ENCODE measurements at places on chromosomes 3 and 15.

DNA sequence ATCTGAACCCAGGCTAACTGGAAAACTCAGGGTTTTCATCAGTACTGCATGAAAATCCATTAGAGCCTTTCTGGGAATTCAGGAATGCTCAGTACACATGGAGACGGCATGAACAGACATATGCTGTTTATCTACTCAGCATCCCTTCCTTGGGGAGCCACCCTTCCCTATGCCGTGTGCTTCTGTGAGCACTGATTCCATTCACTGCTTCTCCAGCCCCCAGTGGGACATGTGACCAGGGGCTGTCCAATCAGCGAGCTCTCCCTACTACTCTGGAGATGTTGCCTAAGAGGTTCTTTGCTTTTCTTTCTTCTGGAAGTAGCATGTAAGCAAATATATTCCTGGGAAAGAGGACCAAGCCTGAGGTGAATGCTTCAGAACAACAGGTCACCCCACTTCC, 5.6 kb upstream of the PCOLCE2 start:
- DNase-seq, result no peak

- DNase-seq, result no peak
Observed at GRCh38 chr3:123635217-123635616, 50.4 kb upstream of the HACD2 start.

DNA sequence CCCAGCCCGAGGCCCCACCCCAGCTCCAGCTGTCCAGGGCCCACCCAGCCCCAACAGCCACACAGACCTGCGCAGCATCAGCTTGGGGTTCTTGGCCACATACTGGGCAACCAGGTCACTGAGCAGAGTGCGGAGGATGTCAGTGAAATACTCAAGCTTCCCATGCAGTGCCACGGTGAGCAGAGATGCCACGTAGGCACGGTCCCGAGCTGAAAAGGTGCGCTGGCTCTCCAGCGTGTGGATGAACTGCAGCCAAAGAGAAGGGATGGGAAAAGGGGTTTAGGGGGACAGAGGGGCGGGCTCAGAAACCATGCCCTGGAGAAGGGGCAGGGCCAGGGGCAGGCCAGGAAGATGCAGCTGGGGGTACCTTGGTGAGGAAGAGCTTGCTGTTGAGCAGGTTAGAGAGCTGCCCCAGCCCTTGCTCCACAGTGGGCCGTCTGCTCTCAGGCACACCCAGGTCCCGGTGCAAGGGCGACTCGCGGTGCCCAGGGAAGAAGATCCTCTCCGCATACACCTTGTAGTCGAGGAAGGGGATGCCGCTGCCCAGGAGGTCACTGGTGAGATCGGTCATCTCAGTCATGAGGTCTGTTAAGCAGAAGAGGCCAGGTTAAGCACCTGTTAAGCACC, 17.4 kb downstream of the PLXNB1 start:
- DNase-seq, result no peak

- DNase-seq, result no peak
Observed at GRCh38 chr3:42177068-42177800, 86.1 kb downstream of the TRAK1 start.

DNA sequence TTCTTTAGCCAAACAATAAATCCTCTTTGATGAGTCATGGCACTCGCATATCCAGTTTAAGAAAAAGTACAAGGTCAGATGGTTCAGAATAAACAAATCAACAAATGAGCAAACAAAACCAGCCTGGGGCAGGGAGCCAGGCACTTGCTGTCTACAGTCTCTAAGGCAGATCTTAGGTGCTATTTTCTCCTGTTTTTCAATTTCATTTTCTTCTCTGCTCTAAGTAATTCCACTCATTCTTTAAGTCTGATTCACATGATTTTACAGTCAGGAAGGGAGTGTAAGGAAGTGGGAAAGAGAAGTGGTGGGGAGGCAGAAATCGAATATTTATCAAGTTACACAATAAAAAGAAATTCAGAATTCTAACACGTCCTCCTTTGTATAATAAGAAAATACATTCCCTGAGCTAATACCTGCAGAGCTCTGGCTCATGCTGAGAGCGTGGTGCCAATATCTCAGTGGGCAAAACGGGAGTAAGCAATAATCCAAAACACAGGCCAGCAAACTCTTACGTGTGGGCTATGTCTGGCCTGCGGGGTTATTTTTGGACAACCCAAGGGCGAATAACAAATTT, 298.6 kb downstream of the ADAMTS17 start:
- DNase-seq, result no peak
